ENCODE measurements at places on chromosomes 12 and 14. TPM values are rescaled to one million over a fixed set of nuclear protein-coding genes. Genes with fewer than 3 reads are reported as not detected.

Gene GPR65
- total RNA-seq, result 0.14 TPM

Gene MYO1A
- not detected for total RNA-seq

Gene EFS
- total RNA-seq, result 1.5 TPM

Gene ERH
- total RNA-seq, result 133 TPM

Gene TAS2R43
- total RNA-seq, result 6.3 TPM

Gene CCDC196
- total RNA-seq, result not detected

Gene GZMB
- not detected for total RNA-seq

Gene TEX52
- total RNA-seq, result not detected

Gene TAS2R31
- total RNA-seq, result 7.7 TPM

Gene IAPP
- not detected for total RNA-seq

Gene TRHDE
- total RNA-seq, result 6.3 TPM
